ENCODE measurements at places on chromosomes 4 and X.

DNA sequence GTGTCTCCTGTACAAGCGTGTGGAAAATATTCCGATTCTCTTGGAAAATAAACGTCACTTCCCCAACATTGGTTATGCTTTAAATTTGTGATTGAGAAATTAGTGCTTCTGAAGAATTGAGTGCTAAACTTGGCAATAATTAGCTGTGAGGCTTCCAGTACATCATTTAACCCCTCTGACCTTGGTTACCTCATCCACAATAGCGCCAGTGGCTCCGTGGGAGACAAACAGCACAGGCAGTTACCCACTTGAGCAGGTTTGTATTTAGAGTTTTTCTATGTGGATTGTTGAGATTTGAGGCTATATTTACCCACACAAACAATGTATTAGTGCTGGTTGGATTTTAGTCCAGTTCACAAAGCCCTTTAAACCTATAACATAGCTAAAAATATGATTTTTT is 476.5 kb downstream of the NKX6-1 start:
- no peak for DNase-seq

- peak; percentile 6 for DNase-seq
Observed at GRCh38 chrX:46791927-46792809, 33.2 kb upstream of the SLC9A7 start.

DNA sequence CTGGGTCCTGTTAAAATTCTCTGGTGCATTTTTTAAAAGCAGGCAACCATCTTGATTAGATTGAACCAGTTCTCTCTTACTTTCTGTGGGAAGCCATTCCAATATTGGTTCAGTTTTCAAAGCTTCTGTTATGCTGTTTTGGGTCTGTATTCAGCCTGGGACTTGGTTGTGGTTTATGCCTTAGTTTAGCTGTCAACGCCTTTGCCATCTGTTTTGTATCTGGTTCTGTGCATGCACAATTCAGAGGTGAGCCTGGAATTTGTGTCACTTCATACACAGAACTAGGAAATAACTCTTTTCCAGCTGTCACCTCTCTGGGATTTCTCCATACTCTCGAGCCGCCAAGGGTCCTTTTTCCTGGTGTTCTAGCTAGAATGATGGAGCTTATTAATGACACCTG is 46.2 kb downstream of the STAP1 start:
- DNase-seq = no peak

- no peak for DNase-seq
Observed at GRCh38 chr4:8510611-8511285, 69.4 kb upstream of the GPR78 start.

GRCh38 chr4:113278324-113278934 is 229.0 kb downstream of the ANK2 start:
- peak; percentile 37 for DNase-seq

DNA sequence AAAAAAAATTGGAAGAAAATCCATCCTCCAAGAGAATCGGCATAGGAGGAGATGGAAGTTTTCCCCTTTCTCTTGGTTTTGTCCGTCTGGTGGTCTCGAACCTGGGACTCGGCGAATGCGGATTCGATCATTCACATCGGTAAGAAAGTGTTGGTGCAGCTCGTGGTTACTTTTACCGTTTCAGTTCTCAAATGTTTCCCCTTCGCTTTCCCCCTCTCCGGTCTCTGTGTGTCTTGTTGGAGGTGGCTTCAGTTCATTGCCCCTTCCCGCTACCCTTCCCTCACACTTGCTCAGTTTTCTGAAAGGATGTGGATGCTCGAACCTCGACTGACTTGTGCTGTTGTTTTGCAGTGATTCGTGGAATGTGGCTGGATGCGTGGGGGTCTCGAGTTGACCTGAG is 840 bp downstream of the GRID2 start:
- DNase-seq = no peak

- no peak for DNase-seq
Observed at GRCh38 chrX:139930916-139931645, 1.8 kb downstream of the ATP11C start.

DNA sequence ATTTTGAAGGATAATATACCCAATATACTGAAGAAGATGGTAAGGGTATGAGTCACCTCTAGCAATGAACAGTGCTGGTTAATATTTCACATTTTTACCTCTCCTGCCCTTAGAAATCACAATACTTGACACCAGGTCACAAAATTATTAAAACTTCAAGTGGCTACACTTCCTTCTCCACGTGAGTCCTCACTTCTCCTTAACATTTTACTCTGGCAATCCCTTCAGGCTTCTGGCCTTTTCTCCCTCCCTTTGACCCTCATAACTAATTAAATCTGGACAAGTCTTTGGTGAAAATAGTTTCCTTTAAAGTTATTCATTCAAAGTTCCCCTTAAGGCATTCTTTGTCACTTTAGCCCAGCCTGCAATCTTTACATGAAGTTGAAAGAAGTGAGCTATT is 190.4 kb downstream of the UNC5C start:
- DNase-seq = no peak

- no peak for DNase-seq
Observed at GRCh38 chr4:137387924-137388323, 144.4 kb downstream of the PCDH18 start.

GRCh38 chr4:187071946-187072600 is 348.4 kb upstream of the FAT1 start:
- no peak for DNase-seq

DNA sequence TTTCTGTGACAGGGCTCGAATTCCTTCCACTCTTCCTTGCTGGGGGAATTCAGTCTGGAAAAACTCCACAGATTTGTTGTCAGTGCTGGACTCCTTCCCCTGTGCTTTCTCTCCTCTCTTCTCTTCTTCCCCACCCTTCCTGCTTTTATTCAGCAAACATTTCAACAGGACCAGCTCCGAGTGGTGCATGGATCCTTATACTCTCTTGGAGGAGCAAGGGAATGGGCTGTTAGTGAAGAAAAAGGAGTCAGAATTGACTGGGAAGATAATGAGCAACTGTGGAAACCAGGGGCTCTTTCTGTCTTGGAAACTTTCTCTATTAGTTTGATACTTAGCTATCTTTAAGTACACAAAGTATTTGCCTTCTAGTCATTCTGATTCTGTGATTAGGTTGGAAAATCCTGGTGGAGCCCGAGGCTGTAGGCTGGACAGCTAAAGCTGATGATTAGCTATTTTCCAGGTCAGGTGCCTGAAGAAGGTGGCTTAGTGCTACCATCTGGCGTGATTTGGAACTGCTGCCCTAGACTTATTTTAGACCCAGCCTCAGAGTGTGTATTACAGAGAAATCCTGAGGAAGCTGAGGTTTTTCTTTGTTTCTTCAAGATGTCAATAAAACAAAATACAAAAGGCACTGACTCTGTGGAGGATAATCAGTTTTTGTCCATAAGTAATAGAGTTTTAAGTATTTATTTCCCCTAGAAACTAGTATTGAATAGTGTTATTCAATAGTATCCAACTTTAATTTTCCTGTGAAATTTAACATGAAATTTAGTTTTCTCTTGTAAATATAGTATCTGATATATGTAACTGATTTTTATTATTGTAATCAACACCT is 38.4 kb downstream of the NAP1L5 start:
- peak; percentile 20 for DNase-seq

- no peak for DNase-seq
Observed at GRCh38 chrX:133958997-133959688, 26.3 kb downstream of the GPC3 start.

DNA sequence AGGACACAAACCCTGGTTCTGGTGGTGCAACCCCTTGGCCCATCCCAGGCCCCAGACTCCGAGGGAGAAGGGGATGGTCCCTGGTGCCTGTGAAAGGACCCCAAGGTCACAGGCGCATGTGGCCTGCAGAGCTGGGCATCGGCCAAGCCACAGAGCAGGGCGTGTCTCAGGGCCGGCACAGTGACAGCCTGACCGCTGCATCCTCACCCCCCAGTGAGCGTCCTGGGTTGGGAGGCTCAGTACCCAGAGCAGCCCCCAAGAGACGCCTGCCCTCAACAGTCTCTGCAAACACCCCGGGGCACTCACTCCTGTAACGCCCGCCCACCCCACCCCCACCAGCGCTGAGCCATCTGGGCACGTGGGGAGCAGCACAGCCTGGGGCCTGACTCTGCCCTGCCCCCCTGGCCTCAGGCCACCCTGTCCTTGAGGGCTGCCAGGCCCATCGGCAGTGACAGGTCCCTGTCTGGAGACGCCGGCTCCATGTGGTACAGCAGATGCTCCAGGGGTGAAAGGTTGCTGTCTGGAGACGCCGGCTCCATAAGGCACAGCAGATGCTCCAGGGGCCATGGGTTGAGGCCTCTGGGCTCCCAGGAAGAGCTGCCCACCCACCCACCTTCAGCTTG is 24.5 kb upstream of the CPLX1 start:
- no peak for DNase-seq

GRCh38 chr4:67885762-67886161 is 2.0 kb upstream of the TMPRSS11D start:
- DNase-seq = no peak

- DNase-seq = no peak
Observed at GRCh38 chrX:38220415-38221390, at the start of gene SRPX. SRPX (minus strand) TSS chrX:38220871; CDS start chrX:38220792, 79 bp downstream.

DNA sequence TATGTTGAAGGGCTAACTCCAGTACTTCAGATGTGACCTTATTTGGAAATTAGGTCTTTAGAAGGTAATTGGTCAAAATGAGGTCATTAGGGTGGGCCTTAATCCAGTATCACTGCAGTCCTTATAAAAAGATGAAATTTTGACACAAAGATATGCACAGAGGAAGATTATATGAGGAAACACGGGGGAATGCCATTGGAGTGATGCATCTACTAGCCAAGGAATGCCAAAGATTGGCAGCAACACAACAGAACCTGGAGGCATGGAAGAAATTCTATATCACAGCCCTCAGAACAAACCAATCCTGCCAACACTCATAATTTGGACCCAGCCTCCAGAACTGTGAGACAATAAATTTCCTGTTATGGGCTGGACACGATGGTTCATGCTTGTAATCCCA is 17.6 kb downstream of the TRIM61 start:
- no peak for DNase-seq

DNA sequence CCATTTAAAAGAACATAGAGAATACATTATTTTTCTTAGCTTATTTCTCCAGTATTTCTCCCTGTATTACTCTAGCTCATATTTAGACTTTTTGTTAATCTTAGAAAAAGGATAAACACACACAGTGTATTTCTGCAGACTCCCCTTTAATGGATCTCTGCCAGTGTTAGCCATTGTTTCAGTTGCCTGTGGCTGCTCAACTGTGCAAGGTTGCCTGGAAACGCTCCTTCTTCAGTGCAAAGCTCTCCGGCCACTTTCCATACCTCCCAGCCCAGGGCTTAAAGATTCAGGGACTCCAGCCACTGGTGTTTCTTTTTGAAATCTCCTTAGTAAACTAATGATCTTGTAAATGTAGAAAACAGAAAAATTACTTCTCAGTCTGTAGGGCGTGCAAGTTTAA is 104.9 kb downstream of the SLIT2 start:
- no peak for DNase-seq

DNA sequence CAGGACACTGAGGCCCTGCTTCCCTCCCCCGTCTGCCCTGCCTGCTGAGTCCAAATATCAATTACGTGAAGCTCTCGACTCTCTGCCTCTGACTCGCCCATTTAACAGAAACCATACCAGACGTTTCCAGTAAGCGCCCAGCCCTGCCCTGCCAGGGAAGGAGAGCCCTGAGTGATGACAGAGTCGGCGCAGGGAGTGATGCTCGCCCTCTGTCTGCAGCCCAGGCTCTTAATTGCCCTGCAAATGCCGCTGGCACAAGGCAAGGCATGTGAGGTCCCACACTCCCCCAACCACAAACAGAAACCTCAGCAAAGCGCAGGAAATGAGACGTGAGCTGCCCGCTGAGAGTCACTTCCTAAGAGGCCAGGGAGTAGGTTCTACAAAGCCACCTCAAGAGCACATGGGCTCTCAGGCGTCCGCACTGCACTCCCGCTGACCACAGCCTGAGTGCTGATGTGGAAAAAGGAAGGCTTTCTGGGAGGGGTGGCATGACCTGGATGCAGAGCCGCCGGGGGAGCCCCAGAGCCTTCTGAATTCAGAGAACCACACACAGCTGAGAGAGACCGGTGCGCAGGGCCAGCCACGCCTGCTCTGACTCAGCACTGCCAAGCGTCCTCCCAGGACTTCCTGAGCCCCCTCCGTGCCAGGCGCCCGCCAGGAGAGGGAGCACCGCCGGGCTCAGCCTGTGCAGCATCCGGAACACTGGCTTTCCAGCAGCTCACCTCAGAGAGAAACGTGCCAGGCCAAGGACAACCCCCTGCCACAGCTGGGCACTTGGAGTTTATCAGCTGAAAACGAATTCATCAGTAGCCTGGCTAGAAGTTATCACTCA is 5.3 kb downstream of the ZFYVE28 start:
- peak; percentile 76 for DNase-seq

Measured in GM19239 (cell line).